ENCODE measurements at places on chromosomes 2 and 18.

DNA sequence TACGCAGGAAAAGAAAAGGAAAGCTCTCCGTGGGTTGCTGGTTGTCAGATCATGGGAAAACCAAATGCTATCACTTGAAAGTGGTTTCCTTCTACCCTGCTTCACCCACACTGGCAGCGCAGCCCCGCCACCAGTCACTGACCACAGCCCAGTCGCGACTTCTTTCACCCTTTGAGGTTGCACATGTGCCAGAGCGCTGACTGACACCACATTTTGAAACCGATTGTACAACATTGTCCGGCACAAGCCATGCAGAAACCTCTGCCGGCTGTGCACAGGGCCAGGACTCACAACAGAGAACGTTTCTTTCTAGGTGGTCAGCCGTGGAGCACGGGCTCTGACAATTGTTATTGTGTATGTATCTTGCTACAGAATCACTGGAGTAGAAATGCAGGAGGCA lies 827.2 kb upstream of the POU3F3 start:
- no peak for DNase-seq

DNA sequence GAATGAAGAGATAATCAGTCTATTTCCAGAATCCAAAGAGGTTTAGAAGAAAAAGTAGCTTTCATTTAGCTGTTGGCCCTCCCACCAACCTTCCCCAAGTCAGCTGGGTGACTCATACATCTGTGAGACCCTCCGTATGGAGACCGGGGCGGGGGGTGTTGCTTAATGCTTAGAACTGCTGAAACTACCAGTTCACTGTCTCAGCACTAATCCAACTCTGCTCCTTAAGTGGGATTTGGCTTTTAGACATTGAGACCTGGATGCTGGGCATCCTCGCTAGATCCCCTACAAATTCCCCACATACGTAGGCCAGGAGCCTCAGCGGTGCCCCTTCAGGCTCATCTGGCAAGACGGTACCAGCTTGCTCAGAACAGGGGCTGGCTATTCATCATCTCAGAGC lies at the start of gene SAG:
Gene SAG, plus strand, starts transcription at position 252 of the 400 bp plus-strand sequence. CDS start 1,374 bp downstream, outside the sequence.
- no peak for DNase-seq

- no peak for DNase-seq
Measured at GRCh38 chr18:69838620-69839411, 108.9 kb downstream of the CD226 start.

DNA sequence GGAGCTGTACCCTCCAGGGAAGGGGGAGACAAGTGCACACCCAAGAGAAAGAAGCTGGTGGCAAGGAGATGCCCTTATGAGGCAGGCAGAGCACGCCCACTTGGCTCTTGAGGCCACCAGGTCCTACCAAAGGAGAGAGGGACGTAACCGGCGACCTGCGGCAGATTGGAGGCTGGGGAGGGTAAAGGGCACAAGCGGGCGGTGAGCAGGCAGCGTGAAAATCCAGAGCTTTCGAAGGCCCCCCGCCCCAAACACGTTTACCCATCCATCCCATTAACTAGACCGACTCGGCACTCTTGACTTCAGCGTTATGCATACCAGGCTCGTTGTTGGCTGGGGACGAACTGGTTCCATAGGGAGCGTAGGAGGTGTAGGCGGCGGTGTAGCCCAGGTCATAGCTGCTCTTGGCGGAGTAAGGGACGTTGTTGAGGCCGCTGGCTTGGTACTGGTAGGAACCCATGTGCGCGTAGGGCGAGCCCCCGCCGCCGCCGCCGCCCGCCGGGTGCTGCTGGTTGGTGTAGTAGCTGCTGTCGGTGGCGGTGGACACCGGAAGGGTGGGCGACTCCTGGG lies 794 bp downstream of the DLX2 start:
- DNase-seq: no peak

DNA sequence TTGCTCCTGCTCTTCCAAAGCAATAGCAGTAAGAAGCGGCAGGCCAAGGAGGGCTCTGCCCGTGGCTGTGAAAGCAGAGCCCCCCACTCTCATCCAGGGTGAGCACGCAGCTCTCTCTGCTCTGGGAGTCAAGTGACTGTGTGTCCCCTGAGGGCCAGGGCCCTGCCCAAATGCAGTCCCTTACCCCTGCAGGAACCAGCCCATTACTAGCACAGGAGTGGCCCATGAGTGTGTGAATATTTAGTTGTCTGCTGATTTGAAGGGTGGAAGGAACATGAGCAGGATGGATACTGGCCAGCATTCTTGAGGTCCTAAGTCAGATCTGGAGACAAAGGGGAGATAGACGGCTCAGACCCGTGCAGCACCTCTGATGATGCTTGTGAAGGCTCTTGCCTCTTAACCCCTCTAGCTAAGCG lies 69.7 kb upstream of the FOSL2 start:
- no peak for DNase-seq
